Suppressor macrophage treated with lipopolysaccharide for 4 hours (primary cell): ENCODE measurements at places on chromosomes 7 and 10.

GRCh38 chr7:101175664-101176063 is 4.4 kb downstream of the NAT16 start:
- DNase-seq, result no peak

- DNase-seq, result no peak
Observed at GRCh38 chr10:79463578-79464496, 18.4 kb upstream of the ZCCHC24 start.

GRCh38 chr7:45865594-45866410 is 7.1 kb downstream of the CCDC201 start:
- DNase-seq, result no peak

- DNase-seq, result no peak
Observed at GRCh38 chr10:109963439-109963838, 40.1 kb upstream of the XPNPEP1 start.

DNA sequence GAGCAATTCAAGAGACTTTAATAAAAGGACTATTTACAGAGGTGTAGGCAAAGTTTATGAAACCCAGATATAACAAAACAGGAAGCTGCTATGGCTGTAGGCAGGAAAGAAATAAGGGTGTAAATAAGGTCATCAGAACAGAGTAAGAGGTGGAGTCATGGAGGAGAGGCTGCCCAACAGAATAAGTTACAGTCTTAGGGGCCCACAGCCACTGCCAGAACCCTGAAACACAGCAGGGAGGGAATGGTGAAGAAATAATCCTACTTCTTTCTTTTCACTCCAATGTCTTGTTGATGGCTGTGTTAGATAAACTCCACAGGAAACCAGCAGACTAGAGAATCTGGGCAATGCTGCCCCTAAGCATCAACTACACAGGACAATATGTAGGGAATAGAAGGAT is 155.8 kb upstream of the TAC1 start:
- no peak for DNase-seq

GRCh38 chr10:35004651-35005050 is 85.5 kb downstream of the CUL2 start:
- DNase-seq, result peak; percentile 3

DNA sequence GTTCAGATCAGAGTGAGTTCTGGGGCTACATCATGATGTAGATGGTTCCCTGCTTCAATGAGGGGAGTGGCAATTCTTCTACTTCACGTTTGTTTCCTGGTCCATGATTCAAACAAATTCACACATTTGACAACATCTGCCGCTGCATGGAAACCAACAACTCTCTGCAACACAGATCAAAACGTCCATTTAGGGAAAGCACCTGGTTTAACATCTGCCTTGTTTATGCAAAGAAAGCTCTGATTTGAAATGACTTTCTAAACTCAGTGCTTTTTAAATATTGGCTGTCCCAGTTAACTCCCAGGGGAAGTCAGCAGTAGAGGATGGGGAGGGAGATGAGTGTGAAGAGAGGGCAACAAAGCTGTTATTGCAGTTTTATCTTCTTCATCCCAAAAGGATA is 93.8 kb downstream of the GAD2 start:
- no peak for DNase-seq

GRCh38 chr7:13179011-13179582 is 491.7 kb downstream of the ARL4A start:
- no peak for DNase-seq

DNA sequence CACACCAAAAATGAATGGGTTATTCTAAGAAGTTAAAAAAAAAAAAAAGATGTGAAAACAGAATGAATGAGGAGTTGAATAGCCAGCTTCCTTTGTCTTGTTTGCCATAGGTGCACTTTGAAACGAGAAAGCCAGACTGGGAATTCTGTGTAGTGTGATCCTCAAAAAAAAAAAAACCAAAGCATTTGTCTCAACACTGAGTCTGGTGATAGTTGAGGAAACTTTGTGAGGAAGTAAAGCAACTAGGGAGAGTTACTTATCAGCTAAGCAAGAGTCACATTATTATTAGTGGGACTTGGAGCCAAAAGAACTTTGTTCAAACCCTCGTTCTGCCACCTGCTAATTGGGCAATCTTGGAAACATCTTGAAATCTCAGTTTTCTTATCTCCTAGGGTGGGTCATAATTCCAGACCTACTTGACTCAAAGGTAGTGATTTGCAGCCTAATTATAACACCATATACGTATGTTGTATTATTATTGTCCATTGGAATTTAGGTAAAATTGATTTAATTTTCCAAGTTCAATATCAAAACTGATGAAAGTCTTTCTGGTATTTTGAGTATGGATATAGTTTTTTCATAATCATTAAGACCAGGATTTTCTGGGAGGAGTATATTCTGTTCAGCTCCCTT is 99.8 kb upstream of the GJD4 start:
- no peak for DNase-seq

DNA sequence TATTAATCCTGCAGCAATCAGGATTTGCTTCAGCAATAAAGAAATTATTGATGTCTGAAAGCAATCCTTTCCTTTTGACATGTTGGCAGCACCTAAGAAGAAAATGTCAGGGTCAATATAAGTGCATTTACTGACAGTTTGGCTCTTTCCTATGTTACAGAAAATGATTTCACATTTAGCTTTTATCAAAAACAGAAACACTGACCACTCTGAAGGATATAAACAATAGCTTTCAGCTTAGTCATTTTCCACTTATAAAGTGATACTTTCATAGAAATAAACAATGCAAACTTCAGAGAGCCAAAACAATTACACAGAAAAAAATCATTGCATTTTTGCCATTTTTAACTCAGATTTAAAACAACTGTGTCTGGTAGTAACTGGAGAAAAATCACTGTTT is 325.6 kb upstream of the KAT6B start:
- no peak for DNase-seq

DNA sequence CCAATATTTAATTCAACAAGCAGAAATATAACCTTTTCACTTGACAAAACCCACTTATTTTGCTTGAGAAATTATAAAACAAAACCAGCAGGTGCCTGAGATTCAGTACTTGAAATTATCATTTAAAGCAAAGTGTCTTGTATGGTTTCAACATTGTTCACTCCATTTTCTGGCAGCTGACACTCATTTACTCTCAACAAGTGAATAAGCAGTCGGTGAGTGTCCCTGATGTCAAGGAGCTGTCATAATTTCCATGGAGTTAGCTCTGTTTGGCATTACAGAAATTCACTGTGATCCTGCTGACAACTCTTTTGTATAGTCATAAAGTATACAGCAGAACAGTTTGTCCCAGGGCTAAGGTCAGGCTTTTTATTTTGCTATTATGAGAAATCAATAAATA is 490.0 kb downstream of the CNTNAP2 start:
- DNase-seq, result no peak

GRCh38 chr7:75819711-75820110 is 6.1 kb upstream of the CCL24 start:
- DNase-seq, result peak; percentile 89

- no peak for DNase-seq
Observed at GRCh38 chr10:31888442-31888841, 40.2 kb downstream of the ARHGAP12 start.

DNA sequence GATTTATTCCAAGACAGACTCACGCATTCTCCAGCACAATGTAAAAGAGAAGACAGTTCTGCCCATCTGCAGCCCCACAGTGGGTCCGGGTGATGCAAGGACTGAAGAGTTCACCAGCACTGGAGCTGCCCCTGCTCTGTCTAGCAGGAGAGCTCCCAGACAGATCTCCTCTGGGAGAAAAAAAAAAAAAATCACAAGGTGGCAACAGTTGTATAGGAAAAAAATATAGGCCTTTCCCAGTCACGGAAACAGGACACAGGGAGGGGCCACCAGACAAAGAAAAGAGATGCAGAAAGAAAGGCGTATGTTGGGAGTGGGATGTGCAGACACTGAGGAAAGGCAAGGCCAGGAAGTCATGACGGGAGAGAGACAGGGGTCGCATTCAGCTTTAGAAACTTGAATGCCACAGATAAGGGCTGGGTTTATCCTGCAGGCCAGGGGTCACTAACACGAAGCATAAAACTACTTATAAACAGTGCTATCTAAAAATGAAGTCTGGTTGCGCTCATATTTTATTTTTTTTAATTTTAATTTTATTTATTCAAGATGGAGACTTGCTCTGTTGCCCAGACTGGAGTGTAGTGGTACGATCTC is 54.1 kb downstream of the FAM171A1 start:
- DNase-seq, result no peak

GRCh38 chr10:32445740-32446535 is at the start of gene CCDC7:
Gene CCDC7 (plus strand): TSS chr10:32446140. CDS start chr10:32451643, 5,503 bp downstream.
- peak; percentile 96 for DNase-seq

DNA sequence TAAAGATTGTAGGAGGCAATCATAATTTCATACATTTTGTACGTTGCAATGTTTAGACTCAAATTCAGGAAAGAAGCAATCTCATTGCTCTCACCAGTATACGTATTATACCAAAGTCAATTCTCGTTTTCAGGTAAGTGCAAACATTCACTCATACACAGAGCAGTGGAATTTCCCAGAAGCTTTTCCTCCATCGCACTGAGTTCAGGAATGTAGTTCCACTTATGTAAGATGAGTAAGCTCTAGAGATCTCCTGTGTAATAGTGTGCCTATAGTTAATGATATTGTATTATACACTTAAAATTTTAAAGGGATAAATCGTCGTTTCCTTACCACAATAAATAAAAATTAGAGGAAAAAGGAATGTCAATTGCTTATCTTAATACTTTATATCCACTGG is 470.8 kb upstream of the KCND2 start:
- DNase-seq, result no peak

- peak; percentile 21 for DNase-seq
Observed at GRCh38 chr7:16428672-16429071, 7.3 kb upstream of the CRPPA start.

GRCh38 chr10:17644485-17644943 is 563 bp downstream of the STAM start:
- DNase-seq, result peak; percentile 33

DNA sequence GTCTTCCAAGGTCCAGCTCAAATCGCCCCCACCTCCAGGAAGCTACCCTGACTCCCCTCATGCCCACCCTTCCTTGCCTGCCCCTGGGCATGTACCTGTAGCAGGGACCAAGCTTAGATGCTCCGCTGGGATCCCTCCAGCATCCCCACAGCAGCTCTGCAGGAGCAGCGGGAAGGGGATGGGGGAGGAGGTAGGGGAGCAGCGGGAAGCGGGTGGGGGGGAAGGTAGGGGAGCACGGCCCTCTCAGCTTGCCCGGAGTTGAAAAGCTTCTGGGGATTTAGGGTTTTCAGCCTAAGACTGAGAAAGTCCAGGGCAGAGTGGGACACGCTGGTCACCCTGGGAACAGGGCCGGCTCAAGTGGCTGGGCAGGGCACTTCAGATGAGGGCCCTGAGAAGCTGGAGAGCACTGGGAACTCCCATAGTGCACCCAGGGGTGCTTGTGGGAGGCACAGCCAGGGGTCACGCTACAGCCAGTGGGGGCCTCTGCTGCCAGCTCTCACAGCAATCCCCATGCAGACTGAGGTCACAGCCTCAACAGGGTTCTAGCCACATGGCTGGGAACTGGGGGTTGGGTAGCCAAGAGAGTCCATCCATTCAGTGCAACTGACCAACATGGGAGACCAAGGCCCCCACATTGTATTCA is 13.4 kb downstream of the WDR86 start:
- DNase-seq, result no peak

- no peak for DNase-seq
Observed at GRCh38 chr10:28530751-28531150, 2.2 kb upstream of the WAC start.

DNA sequence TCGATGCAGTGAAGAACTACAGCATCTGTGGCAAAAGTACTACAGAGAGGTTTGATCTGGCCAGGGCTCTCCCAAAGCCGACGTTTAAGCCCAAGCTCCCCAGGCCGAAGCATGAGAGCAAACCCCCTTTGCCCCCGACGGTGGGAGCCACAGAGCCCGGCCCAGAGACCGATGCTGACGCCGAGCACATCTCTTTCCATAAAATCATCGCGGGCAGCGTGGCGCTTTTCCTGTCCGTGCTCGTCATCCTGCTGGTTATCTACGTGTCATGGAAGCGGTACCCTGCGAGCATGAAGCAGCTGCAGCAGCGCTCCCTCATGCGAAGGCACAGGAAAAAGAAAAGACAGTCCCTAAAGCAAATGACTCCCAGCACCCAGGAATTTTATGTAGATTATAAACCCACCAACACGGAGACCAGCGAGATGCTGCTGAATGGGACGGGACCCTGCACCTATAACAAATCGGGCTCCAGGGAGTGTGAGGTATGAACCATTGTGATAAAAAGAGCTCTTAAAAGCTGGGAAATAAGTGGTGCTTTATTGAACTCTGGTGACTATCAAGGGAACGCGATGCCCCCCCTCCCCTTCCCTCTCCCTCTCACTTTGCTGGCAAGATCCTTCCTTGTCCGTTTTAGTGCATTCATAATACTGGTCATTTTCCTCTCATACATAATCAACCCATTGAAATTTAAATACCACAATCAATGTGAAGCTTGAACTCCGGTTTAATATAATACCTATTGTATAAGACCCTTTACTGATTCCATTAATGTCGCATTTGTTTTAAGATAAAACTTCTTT is 2.3 kb downstream of the LRRTM3 start:
- DNase-seq, result no peak

DNA sequence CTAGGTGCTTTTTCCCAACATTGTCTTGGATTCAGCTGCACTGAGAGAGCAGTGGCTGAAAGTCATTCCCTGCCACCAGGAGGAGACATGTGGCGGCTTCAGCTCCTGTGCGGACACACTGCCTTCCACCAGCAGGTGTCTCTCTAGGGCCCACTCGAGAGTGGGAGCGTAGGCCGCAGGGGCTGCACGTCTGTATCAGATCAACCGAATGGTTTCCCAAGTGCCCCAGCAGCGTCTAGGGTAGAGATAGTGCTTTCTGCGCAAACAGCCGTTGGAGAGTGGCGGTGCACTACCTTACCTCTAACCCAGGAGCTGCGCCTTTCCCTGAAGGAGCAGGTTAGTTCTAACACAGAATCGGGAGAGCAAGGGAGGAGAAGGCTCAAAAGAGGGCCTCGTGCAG is 31.7 kb downstream of the PAPOLB start:
- peak; percentile 62 for DNase-seq

DNA sequence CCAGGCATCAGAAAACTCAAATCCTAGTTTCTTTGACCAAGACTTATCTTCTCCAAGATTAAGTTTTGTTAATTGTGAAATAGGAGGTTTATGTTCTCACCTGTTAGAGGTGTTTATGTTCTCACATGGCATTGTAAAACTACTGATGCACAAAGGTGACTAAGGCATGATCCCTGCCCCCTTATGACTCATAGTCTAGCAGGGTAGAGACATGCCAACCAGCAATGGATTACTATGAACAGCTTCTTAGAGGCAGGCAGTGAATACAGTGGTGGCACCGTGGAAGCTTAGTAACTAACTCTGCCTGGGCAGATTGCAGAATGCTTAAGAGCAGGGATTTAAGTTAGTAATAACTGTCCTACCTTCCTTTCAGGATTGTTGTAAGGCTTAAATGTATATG is 400.9 kb downstream of the SORCS3 start:
- DNase-seq, result no peak
